ENCODE measurements at places on chromosomes 3 and 15.

GRCh38 chr3:123620343-123620742, 35.5 kb upstream of the HACD2 start:
- no peak for DNase-seq

- no peak for DNase-seq
Measured at GRCh38 chr3:100086401-100086800, 27.9 kb downstream of the FILIP1L start.

DNA sequence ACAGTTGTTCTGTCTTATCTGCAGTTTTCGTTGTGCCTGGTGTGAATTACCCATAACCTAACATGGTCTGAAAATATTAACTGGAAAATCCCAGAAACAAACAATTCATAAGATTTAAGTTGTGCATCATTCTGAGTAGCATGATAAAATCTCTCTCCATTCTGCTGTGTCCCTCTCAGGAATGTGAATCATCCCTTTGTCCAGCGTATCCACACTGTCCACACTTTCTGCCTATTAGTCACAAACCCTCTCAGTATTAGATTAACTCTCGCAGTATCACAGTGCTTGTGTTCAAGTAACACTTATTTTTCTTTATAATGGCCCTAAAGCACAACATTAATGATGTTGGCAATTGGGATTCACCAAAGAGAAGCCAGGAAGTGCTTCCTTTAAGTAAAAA, 203.2 kb downstream of the CGGBP1 start:
- DNase-seq: no peak

GRCh38 chr3:113271189-113271588, 59.8 kb downstream of the BOC start:
- DNase-seq: no peak

DNA sequence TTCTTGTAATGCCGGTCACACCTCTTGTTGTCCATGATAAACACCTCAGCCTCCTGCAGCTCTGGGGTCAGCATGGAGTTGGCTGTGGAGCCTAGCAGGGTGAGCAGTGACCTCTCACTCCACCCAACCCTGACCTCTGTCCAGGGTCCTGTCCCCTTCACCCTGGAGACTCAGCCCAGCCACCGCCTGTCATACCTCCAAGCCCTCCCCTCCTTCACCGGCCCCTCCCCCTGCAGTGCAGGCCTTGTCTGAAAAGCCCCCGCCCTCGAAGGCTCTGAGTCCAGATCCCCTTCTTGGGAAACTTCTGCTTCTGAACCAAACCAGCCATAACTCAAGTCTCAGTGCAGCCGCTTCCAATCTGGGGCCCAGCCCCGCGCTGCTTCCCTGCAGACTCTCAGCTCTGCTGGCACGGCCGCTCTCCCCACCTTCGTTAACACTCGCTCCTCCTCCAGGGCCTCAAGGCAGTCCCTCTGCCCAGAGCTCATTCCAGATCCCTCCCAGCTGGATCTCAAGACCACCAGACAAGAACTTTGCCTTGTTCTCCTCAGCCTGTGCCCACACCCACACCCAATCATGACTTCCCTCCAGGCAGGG, 25.4 kb upstream of the PRSS50 start:
- no peak for DNase-seq

DNA sequence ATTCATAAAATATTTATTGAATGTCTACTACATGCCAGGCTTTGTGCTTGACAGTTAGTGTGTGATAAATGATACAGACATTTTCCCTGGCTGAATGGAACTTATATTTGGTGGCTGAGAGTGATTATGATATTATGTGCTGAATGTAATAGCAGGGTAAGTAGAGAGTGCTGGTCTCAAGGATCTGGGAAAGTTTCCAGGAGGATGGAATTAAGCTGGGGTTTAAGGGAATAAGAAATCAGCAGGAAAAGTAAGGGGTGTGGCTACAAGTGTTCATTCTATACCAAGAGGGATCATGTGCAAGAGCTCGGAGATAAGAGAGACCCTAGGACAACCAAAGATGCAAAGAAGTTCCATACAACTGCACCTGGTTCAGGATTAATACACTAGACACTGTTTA, 500.1 kb upstream of the CFAP20DC start:
- DNase-seq: no peak

DNA sequence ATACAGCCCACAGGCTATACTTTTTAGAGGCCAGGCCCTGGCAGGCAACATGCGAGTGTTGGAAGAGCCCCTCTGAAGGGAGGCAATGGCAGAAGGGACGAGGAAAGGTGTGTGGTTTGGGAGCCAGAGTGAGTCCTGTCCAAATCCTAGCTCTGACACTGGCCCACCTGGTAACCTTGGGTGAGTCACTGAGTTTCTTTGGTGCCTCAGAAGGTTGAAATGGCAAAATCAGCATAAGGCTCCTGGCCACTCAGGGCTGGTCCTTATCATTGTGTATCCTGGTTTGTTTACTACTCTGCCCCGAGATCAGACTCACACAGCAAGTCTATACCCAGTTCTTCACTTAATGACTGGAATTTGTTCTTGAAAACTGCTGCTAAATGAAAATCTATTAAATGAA, 71.4 kb upstream of the TLE3 start:
- no peak for DNase-seq

- DNase-seq: no peak
Measured at GRCh38 chr3:148408667-148409066, 289.0 kb upstream of the AGTR1 start.

GRCh38 chr15:80202016-80202315, 49.2 kb downstream of the FAH start:
- no peak for DNase-seq

GRCh38 chr3:97981886-97982285, 9.7 kb upstream of the RIOX2 start:
- no peak for DNase-seq

GRCh38 chr15:24659622-24660021, 16.0 kb upstream of the NPAP1 start:
- no peak for DNase-seq

DNA sequence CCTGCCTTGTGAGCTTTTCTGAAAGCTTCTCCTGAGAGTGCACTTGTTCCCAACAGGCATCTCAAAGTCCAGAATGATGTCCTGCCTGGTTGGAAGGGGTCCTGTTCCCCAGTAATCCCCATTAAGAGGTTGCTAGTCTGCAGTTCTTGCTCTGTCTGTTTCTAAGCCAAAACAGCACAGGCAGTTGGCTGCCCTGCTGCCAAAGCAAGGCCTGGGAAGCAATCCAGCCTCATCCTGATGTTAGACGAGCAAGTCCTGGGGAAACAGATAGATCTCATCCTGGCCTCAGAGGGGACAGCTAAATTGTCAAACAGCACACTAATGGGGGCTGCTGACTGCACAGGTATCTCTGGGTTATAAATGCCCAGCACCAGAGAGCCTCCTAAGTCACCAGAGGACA, 198.0 kb downstream of the EPHB1 start:
- DNase-seq: no peak

GRCh38 chr3:55471522-55472280, 15.4 kb downstream of the WNT5A start:
- DNase-seq: no peak

DNA sequence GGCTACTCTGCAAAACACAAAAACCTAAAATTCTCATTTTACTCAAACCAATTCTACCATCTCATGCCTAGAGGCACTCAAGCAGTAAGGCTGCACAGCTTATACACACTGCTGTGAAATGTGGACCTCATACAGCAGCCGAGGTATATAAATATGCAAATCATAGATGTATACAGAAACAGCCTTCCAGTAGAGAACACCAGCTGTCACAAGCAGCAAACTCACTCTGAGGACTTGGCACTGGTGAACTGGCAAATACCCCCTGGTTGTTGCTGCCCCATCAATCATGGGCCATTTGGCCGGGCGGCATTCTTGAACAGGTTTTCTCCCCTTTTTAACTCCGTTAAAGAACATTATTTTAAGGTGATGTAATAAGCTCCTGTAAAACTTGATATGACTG, 378.0 kb downstream of the LSAMP start:
- no peak for DNase-seq

DNA sequence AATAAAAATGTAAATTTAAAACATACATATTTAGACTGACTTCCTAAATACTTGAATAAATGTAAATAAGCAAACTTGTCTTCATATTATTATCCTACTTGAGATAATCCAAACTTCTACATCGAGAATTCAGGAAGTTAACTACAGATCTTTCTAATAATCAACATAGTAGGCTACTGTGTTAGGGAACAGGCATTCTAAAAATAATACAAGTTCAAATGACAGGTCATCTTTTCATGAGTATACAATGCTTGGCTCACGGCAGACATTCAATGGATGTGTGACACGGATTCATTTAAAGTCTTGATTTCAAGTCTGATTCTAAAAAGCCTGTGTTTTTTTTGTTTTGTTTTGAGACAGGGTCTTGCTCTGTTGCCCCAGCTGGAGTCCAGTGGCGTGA, 88.7 kb downstream of the BTD start:
- DNase-seq: no peak

- DNase-seq: no peak
Measured at GRCh38 chr3:172217877-172218276, 178.5 kb downstream of the FNDC3B start.

- no peak for DNase-seq
Measured at GRCh38 chr15:68797191-68797590, 23.5 kb downstream of the ANP32A start.

- no peak for DNase-seq
Measured at GRCh38 chr15:64950888-64951287, 38.8 kb downstream of the SPG21 start.

DNA sequence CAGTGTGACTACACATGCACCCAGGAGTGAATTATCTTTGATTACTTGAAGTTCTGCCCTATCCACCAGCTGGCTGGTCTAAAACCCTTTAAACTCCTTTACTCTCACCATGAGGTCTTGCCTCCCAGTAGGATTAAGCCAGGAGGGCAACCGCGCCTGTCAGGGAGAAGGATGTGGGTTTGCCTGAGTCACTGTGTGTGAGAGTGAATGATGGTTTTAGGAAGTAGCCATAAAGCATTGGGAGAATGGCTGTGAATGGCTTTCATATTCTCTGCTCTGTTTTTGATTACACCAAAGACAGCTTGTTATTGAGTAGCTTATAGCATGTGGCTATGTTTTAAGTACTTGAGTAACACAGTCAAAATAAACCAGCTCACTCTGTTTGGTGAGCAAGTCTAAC, 637.7 kb upstream of the TBL1XR1 start:
- DNase-seq: no peak

- DNase-seq: no peak
Measured at GRCh38 chr3:140021269-140021668, 86.3 kb downstream of the CLSTN2 start.

- peak; percentile 5 for DNase-seq
Measured at GRCh38 chr3:44439499-44440295, 37.8 kb downstream of the ZNF445 start.

- DNase-seq: no peak
Measured at GRCh38 chr15:100806157-100806556, 73.5 kb upstream of the ALDH1A3 start.

DNA sequence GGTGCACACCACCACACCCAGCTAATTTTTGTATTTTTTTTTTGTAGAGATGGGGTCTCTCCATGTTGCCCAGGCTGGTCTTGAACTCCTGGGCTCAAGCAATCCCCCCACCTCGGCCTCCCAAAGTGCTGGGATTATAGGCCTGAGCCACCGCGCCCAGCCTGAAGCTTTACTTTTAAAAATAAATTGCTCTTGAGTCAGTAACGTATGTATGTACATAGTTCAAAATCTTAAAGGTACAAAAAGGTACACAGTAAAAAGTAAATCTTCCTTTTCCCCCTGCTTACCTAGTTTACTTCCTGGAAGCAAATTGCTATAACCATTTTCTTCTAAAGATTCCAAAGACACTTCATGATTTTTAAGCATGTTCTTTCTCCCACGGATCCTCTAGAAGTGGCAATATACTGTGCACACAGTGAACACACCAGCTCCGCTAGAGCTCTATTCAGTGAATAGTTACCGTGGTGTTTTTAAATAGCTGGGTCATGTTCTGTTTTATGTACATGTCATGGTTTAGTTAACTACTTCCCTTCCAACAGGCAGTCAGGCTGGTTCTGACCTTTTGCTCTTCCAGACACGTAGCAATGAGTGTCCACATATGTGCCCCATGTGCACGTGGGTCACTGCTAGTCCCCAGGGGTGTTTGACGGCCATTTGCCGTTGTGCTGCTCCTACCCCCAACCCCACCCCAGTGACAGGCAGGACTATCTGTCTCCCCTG, 82.1 kb downstream of the EEFSEC start:
- DNase-seq: no peak

GRCh38 chr3:195212033-195212748, 58.8 kb downstream of the XXYLT1 start:
- no peak for DNase-seq

DNA sequence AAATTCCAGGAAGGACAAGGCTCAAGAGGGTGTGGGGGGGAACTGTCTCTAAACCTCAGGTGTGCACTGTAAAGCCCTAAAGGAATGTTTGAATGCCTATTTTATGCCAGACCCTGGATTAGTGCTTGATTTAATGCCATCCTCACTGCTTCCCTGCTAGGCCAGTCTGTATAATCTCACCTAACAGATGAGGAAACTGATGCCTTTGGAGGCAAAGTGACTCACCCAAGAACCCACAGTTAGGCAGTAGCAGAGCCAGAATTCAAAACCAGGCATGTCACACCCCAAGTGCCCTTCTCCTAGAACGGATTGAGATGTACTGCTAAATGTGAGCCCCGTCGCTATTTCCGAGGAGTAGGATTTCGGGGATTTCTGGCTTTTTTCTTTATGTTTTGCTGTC, 7.8 kb downstream of the CAMK1 start:
- no peak for DNase-seq

GRCh38 chr3:124492824-124493223, 237.4 kb upstream of the UMPS start:
- peak; percentile 19 for DNase-seq

GRCh38 chr15:47708161-47708980, 8.9 kb upstream of the SEMA6D start:
- no peak for DNase-seq

DNA sequence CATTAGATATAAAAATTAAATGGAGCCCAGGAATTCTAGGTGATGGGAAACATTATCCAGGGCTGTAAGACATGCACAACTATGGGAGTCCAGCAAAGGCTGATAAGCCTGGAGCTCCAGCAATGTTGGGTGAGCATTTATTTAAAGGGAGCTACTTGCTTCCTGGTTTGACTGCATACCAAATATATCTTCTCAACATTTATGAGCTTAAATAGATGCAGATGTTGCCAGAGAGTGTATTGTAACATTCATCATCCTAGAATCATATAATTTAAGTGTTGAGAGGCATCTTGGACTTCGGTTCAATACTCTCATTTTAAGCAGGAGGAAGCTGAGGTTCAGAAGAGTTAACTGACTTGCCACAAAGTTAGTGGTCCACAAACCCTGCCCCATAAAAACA, 12.2 kb upstream of the POLR2M start:
- DNase-seq: no peak

DNA sequence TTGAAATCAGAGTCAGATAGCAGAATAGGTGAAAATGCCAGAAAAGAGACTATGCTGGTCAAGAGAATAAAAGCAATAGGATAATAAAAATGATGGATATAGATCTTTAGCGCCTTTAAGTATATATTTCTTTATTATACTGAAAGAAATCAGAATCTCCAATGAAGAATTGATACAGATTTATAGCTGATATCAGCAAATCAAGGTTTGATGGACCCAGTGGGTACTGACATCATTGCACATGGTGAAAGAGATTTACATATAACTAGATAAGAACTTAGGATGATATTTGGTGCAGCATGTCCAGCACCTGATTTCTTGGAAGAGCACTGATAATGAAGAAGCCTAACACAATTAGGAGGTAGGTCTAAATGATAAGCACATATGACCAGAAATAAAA, 18.2 kb downstream of the CADM2 start:
- no peak for DNase-seq

GRCh38 chr3:87122766-87123165, 104.3 kb upstream of the CHMP2B start:
- DNase-seq: no peak

GRCh38 chr3:67447393-67447792, 207.0 kb downstream of the SUCLG2 start:
- no peak for DNase-seq

All from hypothalamus (tissue), 51 donors.